ENCODE measurements at places on chromosomes 1 and 21.

DNA sequence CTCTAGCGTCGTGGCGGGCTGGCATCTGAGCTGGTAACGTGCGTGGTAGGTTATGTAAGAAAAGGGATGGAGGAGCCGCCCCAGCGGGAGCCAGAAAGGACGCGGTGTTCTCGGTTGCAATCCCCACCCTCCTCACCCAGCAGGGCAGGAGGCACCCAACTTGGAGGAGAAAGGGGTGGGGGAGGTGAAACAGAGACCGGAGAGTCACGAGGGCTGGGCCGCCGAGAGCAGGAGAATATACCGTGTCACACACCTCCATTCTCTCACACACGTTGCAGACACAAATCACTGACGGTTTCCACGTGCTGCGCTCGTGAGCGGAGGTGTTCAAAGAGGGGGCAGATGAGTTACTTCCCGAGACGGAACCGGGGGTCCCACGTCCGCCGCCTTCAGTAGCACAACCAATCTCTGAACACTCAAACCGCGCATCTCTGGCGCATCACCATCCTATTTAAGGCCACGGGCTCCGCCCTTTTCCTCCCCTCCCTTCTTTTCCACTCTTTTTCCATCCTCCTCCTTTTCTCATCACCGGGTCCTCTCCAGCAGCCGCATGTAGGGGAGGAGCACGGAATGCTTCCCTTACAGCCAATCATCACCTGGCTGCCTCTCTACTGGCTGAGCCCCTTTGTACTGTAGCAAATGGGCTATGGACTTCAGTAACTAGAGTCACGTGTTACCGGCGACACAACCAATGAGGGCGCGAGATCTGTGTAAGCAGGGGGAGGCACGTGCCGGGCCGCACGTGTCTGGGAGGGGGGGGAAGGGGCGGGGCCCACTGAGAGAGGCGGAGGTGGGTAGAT is at the start of gene CIART:
Gene CIART, plus strand, starts transcription at position 797 of the 800 bp plus-strand sequence. CDS start 714 bp downstream, outside the sequence.
- H3K36me3 ChIP-seq = no peaks in the 10 kb centered on the region
- peak within 1 kb of the TSS; percentile 87 for H3K4me3 ChIP-seq
- H3K27me3 ChIP-seq = peaks cover 19% of the 10 kb centered on the region
- no peak for DNase-seq

DNA sequence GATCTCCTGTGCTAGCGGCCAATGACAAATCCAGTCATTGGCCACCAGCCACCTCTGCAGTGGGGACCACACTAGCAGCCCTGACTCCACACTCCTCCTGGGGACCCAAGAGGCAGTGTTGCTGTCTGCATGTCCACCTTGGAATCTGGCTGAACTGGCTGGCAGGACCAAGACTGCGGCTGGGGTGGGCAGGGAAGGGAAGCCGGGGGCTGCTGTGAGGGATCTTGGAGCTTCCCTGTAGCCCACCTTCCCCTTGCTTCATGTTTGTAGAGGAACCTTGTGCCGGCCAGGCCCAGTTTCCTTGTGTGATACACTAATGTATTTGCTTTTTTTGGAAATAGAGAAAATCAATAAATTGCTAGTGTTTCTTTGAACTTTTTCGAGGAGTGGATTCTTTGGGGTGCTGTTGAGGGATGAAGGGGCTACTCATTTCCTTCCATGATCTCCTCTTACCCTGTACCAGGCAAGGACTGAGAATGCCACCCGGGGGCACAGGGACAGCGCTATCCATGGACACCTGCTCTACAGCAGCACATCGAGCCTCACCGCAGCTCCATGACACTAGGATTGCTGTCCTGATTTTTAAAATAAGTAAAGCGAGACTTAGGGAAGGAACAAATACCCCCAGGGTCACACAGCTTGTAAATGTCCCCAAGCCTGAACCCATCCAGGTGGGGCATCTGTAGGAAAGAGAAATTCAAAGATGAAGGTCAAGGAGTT is 44.7 kb downstream of the TNNT2 start:
- no peaks in the 10 kb centered on the region for H3K36me3 ChIP-seq
- no peak overlapping the region for H3K27ac ChIP-seq
- DNase-seq = no peak
- H3K4me3 ChIP-seq = no peak overlapping the region
- H3K4me1 ChIP-seq = peaks cover 23% of the 10 kb centered on the region

GRCh38 chr1:224631462-224632115 is 15.5 kb downstream of the CNIH3 start:
- peaks cover 14% of the 10 kb centered on the region for H3K4me1 ChIP-seq
- no peak overlapping the region for H3K27ac ChIP-seq
- DNase-seq = no peak
- H3K4me3 ChIP-seq = no peak overlapping the region
- H3K36me3 ChIP-seq = no peaks in the 10 kb centered on the region

GRCh38 chr1:218804014-218804785 is 369.5 kb upstream of the LYPLAL1 start:
- no peak overlapping the region for H3K27ac ChIP-seq
- no peaks in the 10 kb centered on the region for H3K27me3 ChIP-seq
- H3K4me3 ChIP-seq = no peak overlapping the region
- no peaks in the 10 kb centered on the region for H3K36me3 ChIP-seq
- no peak for DNase-seq

- H3K27ac ChIP-seq = no peak overlapping the region
- no peaks in the 10 kb centered on the region for H3K36me3 ChIP-seq
- no peak overlapping the region for H3K4me3 ChIP-seq
- no peaks in the 10 kb centered on the region for H3K4me1 ChIP-seq
- DNase-seq = no peak
Measured at GRCh38 chr1:192260076-192260475, 56.7 kb upstream of the RGS21 start.

GRCh38 chr1:17966341-17966740 is 141.3 kb upstream of the IGSF21 start:
- no peak overlapping the region for H3K4me3 ChIP-seq
- H3K4me1 ChIP-seq = no peaks in the 10 kb centered on the region
- peak overlapping the region; percentile 27 for H3K27ac ChIP-seq
- H3K36me3 ChIP-seq = no peaks in the 10 kb centered on the region
- DNase-seq = no peak

DNA sequence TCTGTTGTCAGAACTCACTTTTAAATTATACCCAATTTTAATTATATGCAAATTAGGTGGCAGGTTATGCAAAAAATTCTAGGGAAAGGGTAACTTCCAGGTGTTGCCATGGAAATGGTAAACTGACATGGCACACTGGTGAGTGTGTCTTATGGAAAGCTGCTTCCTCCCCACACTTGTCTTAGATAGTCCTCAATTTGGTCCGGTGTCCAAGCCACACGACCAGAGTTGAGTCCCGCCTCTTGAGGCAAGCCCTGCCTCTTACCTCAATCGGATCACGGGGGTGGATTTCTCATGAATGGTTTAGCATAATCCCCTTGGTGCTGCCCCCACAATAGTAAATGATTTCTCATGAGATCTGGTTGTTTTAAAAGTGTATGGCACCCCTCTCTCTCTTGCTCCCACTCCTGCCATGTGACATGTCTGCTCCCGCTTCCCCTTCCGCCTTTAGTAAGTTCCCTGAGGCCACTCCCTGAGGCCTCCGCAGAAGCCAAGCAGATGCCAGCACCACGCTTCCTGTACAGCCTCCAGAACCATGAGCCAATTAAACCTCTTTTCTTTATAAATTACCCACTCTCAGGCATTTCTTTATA is 74.9 kb downstream of the MATN1 start:
- H3K4me1 ChIP-seq = peaks cover 4% of the 10 kb centered on the region
- peaks cover 45% of the 10 kb centered on the region for H3K27me3 ChIP-seq
- no peak overlapping the region for H3K27ac ChIP-seq
- DNase-seq = no peak

GRCh38 chr1:78168306-78168705 is 122.5 kb downstream of the GIPC2 start:
- H3K27ac ChIP-seq = no peak overlapping the region
- H3K36me3 ChIP-seq = no peaks in the 10 kb centered on the region
- H3K27me3 ChIP-seq = no peaks in the 10 kb centered on the region
- no peak overlapping the region for H3K4me3 ChIP-seq

- H3K27me3 ChIP-seq = peaks cover 16% of the 10 kb centered on the region
- DNase-seq = no peak
- H3K36me3 ChIP-seq = no peaks in the 10 kb centered on the region
- H3K4me3 ChIP-seq = peak overlapping the region; percentile 86
- H3K27ac ChIP-seq = no peak overlapping the region
Measured at GRCh38 chr1:9825093-9826074, 1.6 kb upstream of the CLSTN1 start.

DNA sequence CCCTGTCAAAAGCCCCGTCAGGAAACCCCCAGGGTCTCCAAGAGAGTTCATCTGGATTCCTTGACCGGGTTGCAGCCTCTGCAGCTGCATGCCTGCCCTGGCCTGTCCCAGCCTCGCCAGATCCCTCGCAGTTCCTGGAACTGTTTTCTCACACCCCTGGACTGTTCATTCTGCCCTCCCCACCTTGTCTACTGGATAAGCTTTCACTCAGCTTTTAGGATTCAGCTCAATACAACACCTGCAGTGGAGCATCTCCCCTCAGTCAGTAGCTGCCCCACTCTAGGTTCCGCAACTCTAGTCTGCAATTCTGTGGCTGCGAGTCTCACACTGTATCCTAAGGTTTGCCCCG is 67.2 kb downstream of the FAM163A start:
- H3K4me1 ChIP-seq = peaks cover 17% of the 10 kb centered on the region
- H3K27ac ChIP-seq = no peak overlapping the region
- no peak overlapping the region for H3K4me3 ChIP-seq

GRCh38 chr21:35525443-35525842 is 476.3 kb upstream of the RUNX1 start:
- H3K4me1 ChIP-seq = peaks cover 2% of the 10 kb centered on the region
- no peaks in the 10 kb centered on the region for H3K27me3 ChIP-seq
- DNase-seq = no peak
- no peak overlapping the region for H3K27ac ChIP-seq
- no peaks in the 10 kb centered on the region for H3K36me3 ChIP-seq
- no peak overlapping the region for H3K4me3 ChIP-seq

GRCh38 chr1:26779098-26779668 is 8.6 kb upstream of the PIGV start:
- H3K27me3 ChIP-seq = no peaks in the 10 kb centered on the region
- no peak overlapping the region for H3K27ac ChIP-seq
- H3K4me3 ChIP-seq = no peak overlapping the region
- H3K36me3 ChIP-seq = peaks cover 51% of the 10 kb centered on the region
- no peak for DNase-seq

- H3K4me1 ChIP-seq = peaks cover 40% of the 10 kb centered on the region
- peaks cover 98% of the 10 kb centered on the region for H3K27me3 ChIP-seq
- H3K4me3 ChIP-seq = peak overlapping the region; percentile 69
- no peaks in the 10 kb centered on the region for H3K36me3 ChIP-seq
Measured at GRCh38 chr1:90721210-90722194, 4.4 kb upstream of the BARHL2 start.

GRCh38 chr1:46459315-46459714 is 30.3 kb upstream of the DMBX1 start:
- H3K27me3 ChIP-seq = peaks cover 41% of the 10 kb centered on the region
- H3K4me3 ChIP-seq = no peak overlapping the region
- DNase-seq = no peak
- H3K36me3 ChIP-seq = no peaks in the 10 kb centered on the region
- no peak overlapping the region for H3K27ac ChIP-seq

DNA sequence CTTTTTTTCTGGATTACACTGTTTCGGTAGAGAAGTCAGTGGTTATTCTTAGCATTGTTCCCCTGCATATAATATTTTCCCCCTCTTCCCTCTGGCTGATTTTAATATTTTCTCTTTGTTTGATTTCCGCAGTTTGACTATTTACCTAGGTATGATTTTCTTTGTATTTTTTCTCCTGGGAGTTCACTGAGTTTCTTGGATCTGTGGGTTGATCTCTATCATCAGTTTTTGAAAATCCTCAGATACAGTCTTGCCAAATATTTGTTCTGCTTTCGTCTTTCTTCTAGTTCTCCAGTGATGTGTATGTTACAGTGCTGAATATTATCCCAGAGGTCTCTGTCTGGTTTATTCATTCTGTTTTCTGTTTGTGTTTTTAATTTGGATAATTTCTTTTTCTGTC is 136.4 kb downstream of the DYRK1A start:
- H3K4me1 ChIP-seq = peaks cover 11% of the 10 kb centered on the region
- H3K27ac ChIP-seq = no peak overlapping the region
- no peak for DNase-seq

- H3K4me3 ChIP-seq = no peak overlapping the region
- no peaks in the 10 kb centered on the region for H3K4me1 ChIP-seq
- DNase-seq = no peak
- H3K27ac ChIP-seq = no peak overlapping the region
- H3K36me3 ChIP-seq = peaks cover 3% of the 10 kb centered on the region
- H3K27me3 ChIP-seq = no peaks in the 10 kb centered on the region
Measured at GRCh38 chr21:28953247-28953646, 39.4 kb downstream of the LTN1 start.

GRCh38 chr21:25296252-25296651 is 311.0 kb downstream of the MRPL39 start:
- no peaks in the 10 kb centered on the region for H3K36me3 ChIP-seq
- H3K27ac ChIP-seq = no peak overlapping the region
- no peaks in the 10 kb centered on the region for H3K4me1 ChIP-seq
- no peaks in the 10 kb centered on the region for H3K27me3 ChIP-seq
- no peak for DNase-seq
- H3K4me3 ChIP-seq = no peak overlapping the region

GRCh38 chr1:206835186-206835585 is 30.2 kb upstream of the IL20 start:
- H3K4me1 ChIP-seq = no peaks in the 10 kb centered on the region
- H3K27ac ChIP-seq = no peak overlapping the region
- no peaks in the 10 kb centered on the region for H3K36me3 ChIP-seq
- no peak for DNase-seq
- no peak overlapping the region for H3K4me3 ChIP-seq

GRCh38 chr1:233655301-233655740 is 41.4 kb downstream of the KCNK1 start:
- DNase-seq = no peak
- H3K36me3 ChIP-seq = no peaks in the 10 kb centered on the region
- H3K27ac ChIP-seq = peak overlapping the region; percentile 17
- H3K27me3 ChIP-seq = peaks cover 8% of the 10 kb centered on the region
- no peak overlapping the region for H3K4me3 ChIP-seq

DNA sequence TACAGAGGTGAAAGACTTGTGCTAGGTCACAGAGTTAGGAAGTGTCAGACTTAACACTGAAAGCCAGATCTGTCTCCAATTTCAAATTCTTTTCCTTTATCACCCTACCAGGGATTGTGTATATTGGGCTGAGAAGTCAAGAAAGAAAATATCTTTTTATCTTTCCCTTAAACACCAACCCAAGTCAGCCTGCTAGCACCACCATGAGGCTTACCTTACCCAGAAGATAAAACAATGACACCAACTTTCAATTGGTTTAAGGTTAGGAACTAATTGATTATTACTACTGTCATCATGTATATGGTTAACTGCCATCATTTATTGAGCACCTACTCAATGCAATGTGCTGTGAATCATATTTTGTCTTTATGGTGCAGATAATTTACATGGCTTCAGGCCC is 178.9 kb upstream of the FOXD3 start:
- no peak for DNase-seq
- peaks cover 40% of the 10 kb centered on the region for H3K4me1 ChIP-seq
- H3K36me3 ChIP-seq = no peaks in the 10 kb centered on the region
- no peak overlapping the region for H3K27ac ChIP-seq

DNA sequence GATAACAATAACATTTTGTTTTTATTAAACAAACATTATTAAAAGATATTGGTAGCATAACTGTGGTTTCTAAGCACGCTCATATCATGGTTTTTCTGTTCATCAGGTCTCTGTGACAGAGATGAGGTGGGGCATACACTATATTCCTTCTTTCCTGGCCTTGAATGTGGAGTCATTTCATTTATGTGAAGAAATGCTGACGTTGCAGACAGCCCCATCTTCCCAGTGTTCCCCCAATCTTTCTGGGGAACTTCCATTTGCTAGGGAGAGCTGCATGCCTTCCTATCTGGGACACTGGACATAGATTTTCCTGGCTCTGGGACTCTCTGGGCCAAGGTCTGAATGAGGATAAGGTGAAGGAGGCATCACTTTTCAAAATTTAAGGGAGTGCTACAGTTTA is 30.4 kb downstream of the PIGM start:
- no peak for DNase-seq
- peaks cover 46% of the 10 kb centered on the region for H3K27me3 ChIP-seq
- H3K36me3 ChIP-seq = no peaks in the 10 kb centered on the region
- no peaks in the 10 kb centered on the region for H3K4me1 ChIP-seq
- H3K4me3 ChIP-seq = no peak overlapping the region
